ENCODE measurements at places on chromosomes 3 and 15.

GRCh38 chr3:37491776-37492175, 317.4 kb upstream of the LRRFIP2 start:
- DNase-seq: no peak

- no peak for DNase-seq
Measured at GRCh38 chr3:52289338-52289746, 1.7 kb downstream of the GLYCTK start.

- no peak for DNase-seq
Measured at GRCh38 chr3:30354972-30355371, 251.4 kb upstream of the TGFBR2 start.

GRCh38 chr3:63753995-63754394, 65.1 kb upstream of the C3orf49 start:
- DNase-seq: no peak

GRCh38 chr15:64246364-64247189, 83.8 kb upstream of the PPIB start:
- peak; percentile 96 for DNase-seq

DNA sequence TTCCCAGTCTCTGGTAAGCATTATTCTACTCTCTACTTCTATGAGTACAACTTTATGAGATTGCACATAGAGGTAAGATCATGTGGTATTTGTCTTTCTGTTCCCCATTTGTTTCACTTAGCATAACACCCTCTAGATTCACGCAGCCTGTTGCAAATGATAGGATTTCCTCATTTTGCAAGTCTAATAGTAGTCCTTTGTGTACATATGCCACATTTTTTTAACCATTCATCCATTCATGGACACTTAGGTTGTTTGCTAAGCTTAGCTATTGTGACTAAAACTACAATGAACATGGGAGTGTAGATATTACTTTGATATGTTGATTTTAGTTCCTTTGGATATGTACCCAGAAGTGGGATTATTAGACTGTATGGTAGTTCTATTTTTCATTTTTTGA, 717.9 kb upstream of the ALCAM start:
- DNase-seq: no peak

GRCh38 chr15:60612400-60613048, 133.6 kb upstream of the ICE2 start:
- DNase-seq: peak; percentile 31

GRCh38 chr3:17592956-17593355, 149.5 kb downstream of the TBC1D5 start:
- no peak for DNase-seq

DNA sequence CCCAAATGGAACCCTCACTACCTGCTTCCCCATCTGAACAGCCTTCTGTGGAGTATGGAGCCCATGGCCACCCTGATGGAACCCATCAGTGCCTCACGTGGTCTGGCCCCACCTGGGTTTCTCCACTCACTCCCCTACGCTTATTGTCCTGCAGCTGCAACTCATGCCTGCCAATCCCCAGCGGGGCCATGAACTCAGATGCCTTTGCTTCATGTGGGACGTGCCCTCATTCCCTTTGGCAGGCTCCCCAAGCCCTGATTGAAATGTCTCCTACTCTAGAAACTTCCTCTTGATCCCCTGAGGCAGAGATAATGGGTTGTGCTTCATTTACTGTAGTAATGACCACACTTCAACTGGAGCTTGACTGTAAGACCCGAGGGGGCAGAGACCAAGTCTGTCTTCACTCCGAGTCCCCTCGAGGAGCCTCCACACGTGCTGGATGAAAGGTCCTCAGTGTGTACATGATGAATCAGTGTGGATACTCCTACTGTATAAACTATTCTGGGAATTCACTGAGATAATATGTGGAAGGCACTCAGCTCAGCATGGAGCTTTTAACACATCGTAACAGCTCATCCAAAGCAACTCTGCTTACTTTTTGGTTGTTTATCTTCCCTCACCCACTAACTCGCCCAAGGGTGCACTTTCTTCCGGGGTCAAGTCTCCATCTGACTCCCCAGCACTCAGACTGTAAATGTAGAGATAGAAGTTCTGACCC, 232.8 kb upstream of the BHLHE40 start:
- peak; percentile 77 for DNase-seq

- no peak for DNase-seq
Measured at GRCh38 chr3:23301819-23302218, 98.7 kb downstream of the UBE2E2 start.

- no peak for DNase-seq
Measured at GRCh38 chr3:19105826-19106225, 42.5 kb upstream of the KCNH8 start.

DNA sequence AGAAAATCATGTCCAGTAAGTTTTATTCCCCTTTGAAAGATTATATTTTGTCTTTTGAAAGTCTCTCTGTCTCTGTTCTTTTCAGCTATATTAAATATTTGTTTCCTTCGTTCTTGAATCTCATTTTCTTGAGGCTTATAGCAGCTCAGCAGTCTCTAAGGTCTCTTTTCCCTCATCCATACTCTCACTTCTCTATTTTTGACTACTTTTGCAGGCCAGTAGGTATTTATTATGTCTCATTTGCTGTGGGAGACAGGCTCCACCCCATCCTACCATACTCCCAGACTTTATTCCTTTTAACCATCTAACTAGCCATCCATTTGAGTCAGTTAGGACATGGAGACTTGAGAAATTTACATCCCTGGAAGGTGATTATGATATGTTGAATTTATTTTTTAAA, 71.0 kb downstream of the FILIP1L start:
- no peak for DNase-seq

DNA sequence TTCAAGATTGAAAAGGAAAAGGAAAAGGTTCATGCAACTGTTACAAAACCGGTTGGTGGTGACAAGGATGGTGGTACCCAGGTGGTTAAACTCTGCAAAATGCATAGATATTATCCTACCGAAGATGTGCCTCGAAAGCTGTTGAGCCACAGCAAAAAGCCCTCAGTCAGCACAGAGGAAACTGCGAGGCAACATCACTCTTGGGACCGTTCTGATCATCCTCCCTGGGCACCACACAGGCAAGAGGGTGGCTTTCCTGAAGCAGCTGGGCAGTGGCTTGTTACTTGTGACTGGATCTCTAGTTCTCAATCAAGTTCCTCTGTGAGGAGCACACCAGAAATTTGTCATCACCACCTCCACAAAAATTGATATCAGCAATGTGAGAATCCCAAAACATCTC, 86.9 kb downstream of the PLCH1 start:
- DNase-seq: no peak

- DNase-seq: no peak
Measured at GRCh38 chr15:59738676-59739075, 49.6 kb upstream of the BNIP2 start.

DNA sequence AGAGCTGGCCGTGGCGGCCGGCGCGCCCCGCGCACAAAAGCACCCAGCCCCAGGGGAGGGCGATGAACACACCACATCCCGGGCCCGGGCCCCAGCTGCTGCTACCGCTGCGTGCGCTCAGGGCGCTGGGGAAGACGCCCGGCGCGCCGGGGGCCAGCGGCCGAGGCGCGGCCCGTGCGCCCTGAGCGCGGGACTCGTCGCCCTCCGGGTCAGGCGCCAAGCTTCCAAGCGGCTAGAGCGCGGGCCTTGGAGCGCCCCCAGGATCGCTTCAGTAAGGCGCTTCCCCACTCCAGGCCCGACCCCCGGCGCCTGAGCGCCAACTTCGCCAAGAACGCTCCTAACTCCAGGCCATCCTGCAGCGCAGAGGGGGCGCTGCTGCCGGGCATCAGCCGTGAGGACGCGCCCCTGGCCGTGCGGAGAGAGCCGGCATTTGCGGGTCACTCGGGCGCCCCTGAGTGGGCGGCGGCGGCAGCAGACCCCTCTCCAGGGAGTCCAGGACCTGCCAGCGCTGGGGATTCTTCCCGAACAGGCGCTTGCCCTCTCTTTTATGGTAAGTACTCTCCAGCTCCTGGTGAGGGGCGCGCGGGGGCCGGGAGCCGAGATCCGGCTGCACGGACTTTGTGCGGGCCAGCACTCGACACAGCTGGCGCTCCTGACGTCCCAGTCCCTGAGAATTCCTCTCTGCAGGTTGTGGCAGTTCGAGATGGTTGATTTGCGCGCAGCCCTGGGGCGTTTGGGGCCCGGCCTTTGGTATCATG, 475 bp downstream of the SPSB4 start:
- DNase-seq: peak; percentile 12

GRCh38 chr3:188727052-188727451, 444.7 kb upstream of the TPRG1 start:
- DNase-seq: no peak

DNA sequence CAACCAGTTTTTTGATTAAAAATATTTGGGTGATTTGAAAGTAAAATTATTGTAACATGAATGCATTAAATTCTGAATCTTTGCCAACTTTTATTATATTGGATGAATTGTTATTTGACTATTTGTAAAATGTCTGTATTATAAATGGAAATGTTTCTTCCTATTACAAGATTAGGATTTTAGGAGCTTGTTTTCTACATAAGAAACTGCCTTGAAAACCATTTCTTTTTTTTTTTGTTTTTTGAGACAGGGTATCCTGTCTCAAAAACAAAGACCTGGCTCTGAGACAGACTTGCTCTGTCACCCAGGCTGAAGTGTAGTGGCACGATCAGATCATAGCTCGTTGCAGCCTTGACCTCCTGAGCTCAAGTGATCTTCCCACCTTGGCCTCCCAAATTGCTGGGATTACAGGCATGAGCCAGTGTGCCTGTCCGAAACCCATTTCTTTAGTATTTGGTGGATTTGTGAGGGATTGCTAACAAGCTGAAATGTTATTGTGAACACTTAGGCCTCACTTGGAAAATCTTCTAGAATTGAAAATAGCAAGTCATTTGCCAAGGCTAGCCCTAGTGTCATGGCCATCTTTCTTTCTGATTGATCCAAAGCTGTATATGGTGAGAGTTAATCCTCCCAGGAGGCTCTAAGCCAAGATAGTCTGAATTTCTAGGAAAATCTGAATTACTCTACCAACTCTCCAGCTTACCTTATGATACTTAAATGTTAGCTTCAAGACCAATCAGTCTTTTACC, 100.3 kb downstream of the FNDC3B start:
- no peak for DNase-seq

- DNase-seq: peak; percentile 64
Measured at GRCh38 chr3:56826831-56827722, 25.3 kb upstream of the ARHGEF3 start.

DNA sequence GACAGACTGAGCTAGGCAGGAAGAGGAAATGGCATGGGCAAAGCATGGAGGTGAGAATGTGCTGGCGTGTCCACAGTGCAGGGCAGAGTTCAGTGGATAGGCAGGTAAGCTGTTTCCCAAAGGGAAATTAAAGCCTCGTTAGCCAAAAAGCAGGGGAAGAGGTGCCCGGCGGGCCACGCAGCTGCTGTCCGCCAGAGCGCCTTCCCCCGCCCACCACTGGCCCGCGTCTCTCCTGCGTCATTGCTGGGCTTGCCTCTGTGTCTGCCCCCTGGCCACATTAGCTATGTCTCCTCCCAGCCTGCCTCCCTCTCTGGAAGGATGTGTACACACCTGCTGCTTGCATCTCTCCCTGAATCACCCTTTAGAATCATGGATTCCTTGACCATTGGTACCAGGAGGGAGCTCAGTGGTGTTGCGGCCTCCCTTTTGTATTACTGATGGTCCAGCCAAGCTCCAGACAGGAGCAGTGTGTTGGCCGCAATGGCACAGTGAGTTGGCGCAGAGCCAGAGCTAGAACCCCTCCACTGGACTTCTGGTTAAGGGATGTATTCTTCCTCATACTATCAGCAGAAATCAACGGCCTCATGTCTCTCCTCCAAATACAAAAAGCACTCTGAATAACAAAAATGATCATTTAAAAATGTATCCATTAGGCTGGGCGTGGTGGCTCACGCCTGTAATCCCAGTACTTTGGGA, 26.6 kb downstream of the SLC28A1 start:
- DNase-seq: peak; percentile 53

- DNase-seq: no peak
Measured at GRCh38 chr3:48427630-48427962, 2.3 kb downstream of the PLXNB1 start.

DNA sequence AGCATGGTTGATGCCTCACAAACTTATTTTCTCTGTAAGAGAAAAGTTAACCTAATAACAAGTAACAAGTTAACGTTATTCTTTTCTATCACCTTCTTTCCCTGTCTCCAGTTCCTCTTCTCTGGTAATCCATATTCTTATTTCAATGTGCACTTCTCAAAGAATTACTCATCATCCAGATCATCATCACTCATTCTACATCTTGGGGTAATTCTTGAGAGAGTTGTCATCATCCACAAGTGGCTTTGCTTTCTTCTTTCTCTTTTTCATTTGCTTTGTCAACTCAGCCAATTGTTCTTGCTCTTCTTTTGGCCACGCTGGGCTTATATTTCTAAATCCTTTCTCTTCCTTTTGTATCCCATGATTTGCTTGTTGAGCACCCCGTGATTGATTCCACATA, 20.8 kb upstream of the RNF111 start:
- DNase-seq: peak; percentile 63

- no peak for DNase-seq
Measured at GRCh38 chr15:60546744-60547143, 67.8 kb upstream of the ICE2 start.

DNA sequence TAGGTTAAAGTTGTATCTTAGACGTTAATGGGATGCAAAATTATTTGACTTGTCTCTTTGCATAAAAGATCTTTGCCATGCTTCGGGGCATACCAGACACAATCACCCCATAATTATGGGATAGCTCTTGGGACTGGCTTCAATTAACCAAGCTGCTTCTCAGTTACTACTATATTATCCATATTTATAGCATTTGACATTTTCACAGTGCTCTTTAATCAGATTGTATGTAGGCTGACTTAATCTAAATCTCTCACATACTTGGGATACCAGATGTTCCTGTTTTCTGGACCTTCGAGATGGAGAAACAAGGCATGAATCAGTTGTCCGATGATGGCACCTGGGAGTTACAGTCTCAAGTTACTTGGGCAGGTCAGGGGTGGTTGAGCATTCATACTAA, 27.2 kb upstream of the ABHD17C start:
- no peak for DNase-seq

DNA sequence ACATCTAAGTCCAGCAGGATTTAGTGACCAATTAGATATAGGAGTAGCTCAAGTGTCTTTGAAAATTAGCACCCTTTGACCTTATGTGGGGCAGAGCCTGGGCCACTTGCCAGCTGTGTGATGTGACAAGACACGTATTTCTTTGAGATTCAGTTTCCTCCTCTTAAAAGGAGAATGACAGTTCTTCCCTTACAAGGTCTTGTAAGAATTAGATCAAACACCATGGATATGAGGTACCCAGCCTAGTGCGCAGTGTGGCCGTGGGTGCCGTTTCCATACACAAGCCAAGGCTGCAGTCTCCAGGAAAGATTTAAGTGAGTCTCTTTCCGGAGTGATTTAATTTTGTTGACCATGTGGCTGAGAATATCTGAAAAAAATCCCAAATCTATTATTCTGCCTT, 46.3 kb downstream of the ARHGAP31 start:
- DNase-seq: no peak

- DNase-seq: no peak
Measured at GRCh38 chr15:70140543-70141375, 43.0 kb upstream of the TLE3 start.

- DNase-seq: no peak
Measured at GRCh38 chr3:122665881-122666280, 14.8 kb upstream of the PARP14 start.

DNA sequence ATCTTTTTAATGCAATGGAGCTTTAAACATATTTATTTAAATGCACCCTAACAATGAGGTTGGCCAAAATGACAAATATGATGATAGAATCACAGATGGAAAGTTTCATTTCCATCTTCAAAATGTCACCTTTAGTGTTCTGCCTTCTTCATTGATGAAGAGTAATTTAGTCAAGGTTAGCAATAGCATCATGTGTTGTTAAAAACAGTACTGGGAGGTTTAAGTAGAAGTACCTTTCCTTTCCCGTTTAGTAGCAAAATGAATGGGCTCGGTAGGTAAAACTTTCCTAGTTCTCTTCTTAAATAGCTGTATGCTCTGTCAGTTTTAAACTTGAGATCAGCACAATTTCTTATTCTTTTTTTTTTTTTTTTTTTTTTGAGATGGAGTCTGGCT, 35.1 kb downstream of the EIF2AK4 start:
- DNase-seq: no peak
